ENCODE measurements at places on chromosomes 13 and 19.

DNA sequence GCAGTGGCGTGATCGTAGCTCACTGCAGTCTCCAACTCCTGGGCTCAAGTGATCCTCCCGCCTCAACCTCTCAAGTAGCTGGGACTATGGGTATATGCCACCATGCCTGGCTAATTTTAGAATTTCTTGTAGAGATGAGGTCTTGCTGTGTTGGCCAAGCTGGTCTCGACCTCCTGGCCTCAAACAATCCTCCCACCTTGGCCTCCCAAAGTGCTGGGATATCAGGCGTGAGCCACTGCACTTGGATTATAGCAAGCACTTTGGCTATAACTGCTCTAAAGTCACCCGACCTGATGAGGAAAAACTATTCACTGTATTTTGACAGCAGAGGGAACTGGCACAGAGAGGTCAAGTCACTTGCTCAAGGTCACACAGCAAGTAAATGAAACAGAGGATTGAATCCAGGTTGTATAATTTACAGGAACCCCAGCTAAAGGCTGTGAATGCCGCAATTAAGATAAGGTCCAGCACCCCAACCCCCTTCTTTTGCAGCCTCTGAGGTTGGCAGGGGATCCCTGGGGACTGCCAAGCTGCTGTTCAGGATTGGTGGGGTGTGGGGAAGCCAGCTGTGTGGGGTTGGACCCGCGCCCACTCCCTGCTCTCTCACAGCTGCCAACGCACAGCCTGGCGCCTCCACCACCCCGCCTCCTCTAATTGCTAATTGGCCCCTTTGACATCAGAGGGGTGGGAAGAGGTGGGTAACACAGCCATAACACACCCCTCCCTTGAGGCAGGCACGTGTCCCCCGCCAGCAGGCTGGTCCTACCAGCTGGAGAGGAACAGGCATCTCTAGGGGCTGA is 6.0 kb downstream of the TMIGD2 start:
- peak; percentile 60 for DNase-seq

DNA sequence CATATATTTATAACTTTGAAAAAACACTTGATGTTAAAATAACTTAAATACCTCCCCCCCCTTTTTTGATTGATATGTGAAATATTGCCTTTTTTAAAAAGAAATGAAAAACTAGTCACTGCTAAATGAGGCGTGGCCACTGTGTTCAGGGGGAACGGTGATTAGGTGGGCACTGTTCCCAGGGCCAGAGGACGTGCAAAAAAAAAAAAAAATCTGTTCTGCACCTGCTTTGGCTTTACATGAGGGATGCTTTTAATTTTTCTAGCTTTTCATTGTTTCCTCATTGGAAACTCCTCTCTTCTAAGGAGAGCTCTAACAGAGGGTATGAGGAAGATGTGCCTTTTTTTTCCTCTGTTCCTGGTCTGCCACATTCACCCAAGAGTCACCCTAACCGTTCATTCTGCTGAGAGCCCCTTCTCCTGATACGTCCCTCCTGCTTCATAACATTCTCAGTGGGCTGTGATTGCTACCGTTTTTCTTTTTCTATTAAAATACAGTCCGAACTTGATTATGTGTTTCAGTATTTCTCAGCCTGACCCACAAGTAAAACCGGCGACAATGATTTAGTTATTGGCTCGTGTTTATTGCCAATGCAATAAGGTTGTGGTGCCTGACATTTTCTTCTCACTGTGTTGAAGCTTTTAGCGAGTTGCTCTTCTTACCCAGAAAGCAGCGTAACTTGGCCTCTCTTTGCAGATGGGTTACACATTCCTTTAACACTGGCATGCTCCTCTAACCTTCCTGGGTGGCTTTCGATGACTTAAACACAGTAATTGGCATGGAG is 64.8 kb upstream of the ZNF536 start:
- no peak for DNase-seq

DNA sequence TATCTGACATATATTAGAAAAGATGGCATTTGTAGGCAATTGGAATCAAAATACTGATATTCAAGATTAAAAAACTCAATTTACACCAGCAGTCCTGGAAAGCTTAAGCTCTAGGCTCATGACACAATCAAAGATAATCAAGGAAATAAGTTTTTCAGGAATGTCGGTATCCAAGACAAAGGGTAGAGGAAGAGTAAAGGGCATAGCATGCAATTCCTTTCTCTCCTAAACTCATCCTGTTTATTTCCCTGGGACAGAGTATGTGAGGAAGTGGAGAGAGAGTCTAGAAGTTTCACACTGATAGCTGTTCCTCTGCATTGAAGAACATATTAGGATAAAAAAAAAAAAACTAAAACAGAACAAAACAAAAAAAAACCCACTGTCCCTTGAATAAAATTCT is 2452.1 kb downstream of the PCDH9 start:
- DNase-seq: no peak

- DNase-seq: peak; percentile 62
Observed at GRCh38 chr19:49591731-49592485, 926 bp downstream of the PRR12 start.

- no peak for DNase-seq
Observed at GRCh38 chr19:892243-892893, 619 bp downstream of the MED16 start.

GRCh38 chr13:40653527-40654318 is 12.7 kb downstream of the FOXO1 start:
- DNase-seq: no peak

DNA sequence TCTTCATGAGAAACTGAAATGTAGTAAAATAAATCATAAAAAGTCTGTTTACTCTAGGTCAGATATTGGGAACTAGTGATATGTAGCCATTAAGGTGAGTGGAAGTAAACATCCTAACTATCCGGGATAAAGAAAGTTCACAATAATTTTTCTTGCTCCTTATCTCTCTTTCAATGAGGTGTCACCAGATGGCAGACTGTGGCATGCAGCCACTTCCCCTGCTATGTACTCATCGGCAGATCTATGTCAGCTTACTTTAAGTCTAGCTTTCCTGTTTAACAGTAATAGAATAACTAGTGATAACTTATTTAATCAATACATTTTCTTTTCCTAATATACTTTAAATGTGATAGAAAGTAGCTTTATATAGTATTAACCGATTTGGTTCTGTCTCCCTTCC is 181.9 kb downstream of the NDFIP2 start:
- DNase-seq: no peak

DNA sequence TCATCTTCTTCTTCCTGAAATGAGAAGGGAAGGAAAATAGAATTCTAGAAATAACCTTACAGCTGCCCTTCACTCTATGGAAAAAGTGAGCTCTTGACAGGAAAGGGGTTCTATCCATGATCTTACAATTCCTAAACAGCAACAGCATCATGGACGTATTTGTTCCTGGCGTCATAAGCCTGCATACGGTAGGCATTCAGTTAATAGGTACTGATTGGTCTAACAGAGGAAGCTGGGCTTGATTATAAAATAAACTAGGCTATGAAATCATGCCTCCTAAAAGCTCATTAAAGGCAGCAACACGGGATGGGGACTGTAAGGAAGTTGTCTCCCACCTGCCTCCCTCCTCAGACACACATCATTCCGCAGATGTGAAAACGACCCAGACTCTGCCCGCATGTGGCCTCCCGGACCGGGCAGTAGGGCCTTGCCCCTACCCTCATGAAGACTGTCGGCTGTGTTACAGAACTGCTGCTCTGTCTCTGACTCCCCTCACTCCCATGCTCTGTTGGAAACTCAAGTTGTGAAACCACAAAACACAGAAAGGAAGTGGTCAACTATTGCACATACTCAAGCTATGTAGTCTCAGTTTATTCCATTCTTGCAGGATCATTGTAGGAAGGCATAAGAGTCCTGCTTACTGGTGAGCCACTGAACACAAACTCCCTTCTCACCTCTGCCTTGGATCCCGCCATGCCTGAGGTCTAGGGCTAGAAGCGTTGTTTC is 129.8 kb downstream of the DLEU7 start:
- no peak for DNase-seq

GRCh38 chr13:36366031-36366430 is 19.8 kb upstream of the SPART start:
- no peak for DNase-seq

GRCh38 chr19:39871886-39872866 is 26.0 kb upstream of the FBL start:
- no peak for DNase-seq

- no peak for DNase-seq
Observed at GRCh38 chr19:2035590-2035991, 15.5 kb downstream of the MKNK2 start.

DNA sequence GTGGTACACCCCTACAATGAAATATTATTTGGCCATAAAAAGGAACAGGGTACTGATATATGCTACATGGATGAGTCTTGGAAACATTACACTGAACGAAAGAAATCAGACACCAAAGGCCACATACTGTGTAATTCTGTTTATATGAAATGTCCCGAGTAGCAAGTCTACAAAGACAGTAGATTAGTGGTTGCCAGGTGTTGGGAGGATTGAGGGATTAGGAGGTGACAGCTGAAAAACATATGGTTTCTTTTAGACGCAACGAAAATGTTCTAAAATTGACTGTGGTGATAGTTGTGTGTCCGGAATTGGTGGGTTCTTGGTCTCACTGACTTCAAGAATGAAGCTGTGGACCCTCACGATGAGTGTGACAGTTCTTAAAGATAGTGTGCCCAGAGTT is 35.1 kb downstream of the IL17D start:
- no peak for DNase-seq

DNA sequence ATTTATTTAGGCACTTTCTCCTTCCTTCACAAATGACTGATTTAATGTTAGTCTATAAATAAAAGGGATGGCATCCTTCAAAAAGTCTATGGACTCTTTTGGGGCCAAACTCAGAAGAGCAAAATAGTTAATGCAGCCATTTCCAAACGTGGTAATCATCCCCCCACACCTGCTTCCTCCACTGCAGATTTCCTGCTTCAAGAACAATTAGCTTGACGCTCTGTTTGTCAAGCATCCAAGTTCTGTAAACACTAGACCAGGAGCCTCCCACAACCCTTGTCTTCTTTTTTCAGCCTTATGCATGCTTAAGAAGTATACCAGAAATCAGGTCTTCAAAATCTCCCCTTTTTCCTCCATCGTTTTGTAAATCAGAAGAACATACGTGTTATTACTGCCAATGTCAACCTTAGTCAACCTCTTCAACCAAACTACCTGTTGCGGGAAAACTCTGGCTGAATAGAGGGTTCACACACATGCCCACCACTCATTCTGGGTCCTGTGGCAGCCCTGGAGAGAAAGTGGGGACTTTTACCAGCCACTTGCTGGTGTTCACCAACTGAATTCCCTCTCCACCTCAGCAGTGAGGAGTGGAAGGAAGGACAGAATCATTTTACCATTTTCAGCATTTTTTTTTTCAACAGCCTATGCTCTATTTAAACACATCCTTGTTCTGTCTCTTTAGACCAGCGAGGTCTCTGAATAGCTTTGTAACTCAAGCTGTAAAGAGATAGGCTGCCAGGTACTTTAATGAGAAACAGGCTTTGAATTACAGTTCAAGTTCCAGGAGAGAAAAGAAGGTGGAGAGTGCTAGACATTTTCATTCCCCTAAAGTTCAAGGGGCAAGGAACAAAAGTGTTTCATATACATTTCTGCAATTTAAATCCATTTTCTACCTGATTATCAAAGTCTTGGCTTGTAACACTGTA is 39.1 kb downstream of the EFNB2 start:
- DNase-seq: no peak

- DNase-seq: no peak
Observed at GRCh38 chr19:41000310-41000737, 9.2 kb downstream of the CYP2B6 start.

GRCh38 chr13:46184277-46184699 is 2.3 kb upstream of the LCP1 start:
- no peak for DNase-seq

GRCh38 chr19:2199215-2199614 is 35.5 kb downstream of the DOT1L start:
- DNase-seq: no peak

- DNase-seq: no peak
Observed at GRCh38 chr13:112859817-112860190, 109.2 kb upstream of the MCF2L start.

All from anterior cingulate cortex (tissue), 58 donors.